ENCODE measurements at places on chromosomes 1 and 21.
A peak's percentile ranks its signal among the peaks of the same experiment; 100 is the strongest.

DNA sequence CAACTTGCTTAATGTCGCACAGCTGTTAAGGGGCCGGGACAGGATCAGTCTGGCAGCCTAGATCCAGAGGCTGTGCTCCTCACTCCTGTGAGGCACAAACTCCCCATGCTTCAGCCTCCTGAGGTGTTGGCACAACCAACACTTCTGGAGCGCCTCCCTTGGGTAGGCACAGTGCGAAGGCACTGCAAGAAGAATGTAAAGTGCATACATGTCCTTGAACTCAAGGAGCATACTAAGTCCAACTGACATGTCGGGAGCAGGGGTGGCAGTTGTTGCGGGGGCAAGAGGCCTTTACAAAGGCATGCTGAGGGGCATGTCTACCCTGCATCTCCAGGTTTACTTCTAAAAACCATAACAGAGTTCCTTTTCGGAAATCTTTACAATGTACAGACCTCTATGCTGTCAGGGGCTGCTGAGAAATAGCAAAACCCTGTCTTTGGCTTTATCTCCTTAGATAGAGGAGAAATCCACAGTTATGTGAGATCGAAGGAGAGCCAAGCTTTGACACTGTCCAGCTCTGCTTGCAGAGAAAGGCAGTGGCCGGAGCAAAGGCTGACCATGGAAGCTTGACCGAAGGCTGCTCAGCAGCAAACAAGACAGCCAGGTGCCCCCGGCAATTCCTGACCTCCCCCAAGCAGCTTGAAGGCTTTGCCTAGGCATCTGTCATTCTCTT lies 93.9 kb downstream of the CDC7 start:
- no peak for DNase-seq

DNA sequence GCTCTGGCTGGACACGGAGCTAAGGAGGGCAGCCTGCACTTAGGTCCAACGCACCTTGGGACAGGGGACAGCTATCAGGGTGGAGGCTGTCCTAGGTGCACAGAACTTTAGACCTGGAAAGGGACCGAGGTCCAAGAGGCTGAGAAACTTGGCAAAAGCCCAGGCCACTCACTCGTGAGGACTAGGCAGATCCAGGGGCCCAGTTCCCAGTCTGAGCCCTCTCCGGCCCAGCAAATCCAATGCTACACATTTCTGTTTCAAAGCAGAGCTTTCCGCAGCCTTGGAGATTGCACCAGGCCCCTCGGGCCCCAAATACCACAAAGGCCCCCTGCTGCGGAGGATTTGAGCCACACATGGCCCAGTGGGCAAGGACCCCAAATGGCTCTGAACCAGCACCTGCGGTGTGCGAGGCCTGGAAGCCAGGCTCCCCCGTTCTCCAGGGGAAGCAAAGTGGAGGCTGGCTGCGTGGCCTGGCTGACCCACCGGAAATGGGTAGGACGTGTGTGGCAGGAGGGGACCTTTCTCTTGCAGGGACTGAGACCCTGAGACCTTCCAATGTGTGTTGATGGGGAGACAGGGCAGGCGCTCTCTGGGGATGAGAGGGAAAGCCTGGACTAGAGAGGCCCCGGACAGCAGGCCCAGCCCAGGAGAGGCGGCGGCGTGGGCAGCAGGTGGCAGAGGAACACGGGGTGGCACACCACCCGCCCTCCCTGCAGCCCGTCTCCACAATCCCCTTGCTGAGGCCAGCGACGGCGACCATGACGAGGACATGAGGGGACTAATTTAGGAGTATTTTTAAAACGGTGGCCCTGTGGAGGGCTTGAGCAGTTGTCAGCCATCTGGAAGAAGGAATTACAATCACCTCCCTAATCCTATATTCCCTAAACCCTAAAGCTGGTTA lies 118.7 kb downstream of the CASZ1 start:
- no peak for DNase-seq

DNA sequence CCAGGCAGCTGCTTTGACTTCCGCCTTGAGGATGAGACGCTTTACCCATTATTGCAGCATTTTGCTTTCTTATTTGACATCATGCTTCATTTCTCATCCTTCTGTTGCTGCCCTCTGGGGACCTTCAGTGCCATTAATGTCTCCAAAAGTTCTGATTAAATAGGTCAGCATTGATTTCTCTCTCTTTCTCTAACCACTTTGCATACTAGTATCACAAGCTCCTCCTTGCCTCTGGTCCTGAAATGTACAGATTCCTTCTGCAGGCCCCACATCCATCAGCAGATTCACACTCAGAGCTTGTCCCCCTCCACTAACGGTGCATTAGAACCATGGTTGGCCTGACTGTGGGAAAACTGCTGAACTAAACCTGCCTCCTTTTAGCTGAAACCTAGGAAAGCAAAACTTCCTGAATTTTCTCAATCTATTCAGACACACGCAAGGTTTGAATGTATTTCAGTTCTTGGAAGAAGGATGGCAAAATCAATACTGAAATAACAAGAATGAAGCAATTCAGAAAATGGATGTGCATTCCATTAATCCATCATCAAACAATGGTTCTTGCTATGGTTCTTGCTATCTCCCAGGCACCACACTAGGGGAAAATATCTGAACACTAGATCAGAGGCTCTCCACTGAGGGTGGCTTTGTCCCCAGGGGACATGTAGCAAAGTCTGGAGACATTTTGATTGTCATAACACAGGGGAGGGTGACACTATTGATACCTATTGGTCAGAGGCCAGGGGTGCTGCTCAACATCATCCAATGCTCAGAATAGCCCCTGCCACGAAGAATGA lies 154.5 kb downstream of the PCP4 start:
- no peak for DNase-seq

DNA sequence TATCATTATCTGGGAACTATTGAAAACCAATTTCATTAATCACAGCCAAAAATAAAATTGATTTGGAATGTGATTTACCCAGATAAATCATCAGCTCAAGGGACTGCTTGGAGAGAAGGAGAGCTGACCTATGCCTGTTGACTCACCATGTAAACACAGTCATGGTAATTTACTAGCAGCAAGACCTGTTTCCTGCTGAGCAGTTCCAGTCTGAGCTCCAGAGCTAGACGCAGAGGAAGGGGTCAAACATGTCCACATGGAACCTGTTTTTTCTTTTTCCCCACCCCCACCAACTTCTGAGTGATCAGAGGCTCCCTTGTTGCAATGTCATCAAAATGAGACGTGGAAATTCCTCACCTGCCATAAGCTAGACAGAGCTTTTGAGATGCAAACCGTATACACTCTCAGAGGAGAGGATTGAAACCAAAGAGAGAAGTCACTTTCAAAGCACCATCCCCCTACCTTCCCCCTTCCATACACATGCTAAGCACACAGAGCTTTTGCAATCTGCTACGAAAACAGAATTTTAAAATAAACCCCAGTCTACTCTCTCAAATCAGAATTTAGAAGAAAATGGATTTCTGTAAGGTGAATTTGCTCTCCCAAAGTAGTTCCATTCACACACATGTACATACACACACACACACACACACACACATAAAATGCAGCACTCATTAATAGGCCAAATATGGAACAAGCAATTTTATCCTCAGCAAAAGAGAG lies 55.9 kb upstream of the PTGFRN start:
- no peak for DNase-seq

DNA sequence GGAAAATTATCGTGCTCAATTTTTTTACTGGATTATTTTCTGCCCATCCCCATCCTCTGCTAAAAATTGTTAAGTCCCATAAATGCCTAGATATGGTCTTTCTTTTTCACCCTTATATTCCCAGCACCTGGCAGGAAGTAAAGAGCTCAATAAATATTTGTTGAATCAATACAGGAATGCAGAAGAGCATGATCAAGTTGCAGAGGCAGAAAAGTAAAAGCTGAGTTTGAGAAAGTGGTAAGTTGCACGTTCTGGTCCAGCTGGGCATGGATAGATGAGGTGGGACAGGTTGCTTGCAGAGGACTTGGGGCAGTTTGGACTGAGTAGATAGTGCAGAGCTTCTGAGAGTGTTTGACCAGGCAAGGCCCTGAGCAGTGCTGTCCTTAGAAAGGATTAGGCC lies 40.1 kb downstream of the ZNF281 start:
- DNase-seq, result no peak

DNA sequence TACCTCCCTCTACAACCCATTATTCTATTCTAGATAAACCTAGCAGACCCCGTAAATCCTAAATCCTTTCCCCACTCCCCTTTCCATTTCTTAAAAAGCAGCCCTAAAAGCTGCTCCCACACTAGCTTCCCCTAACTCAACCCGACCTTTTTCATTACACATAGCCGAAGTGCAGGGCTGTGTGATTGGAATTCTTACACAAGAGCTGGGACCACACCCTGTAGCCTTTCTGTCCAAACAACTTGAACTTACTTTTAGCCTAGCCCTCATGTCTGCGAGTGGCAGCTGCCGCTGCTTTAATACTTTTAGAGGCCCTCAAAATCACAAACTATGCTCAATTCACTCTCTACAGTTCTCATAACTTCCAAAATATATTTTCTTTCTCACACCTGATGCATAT lies 19.6 kb upstream of the PDPN start:
- DNase-seq, result no peak

GRCh38 chr1:171884475-171884874 lies 43.2 kb downstream of the DNM3 start:
- DNase-seq, result no peak

DNA sequence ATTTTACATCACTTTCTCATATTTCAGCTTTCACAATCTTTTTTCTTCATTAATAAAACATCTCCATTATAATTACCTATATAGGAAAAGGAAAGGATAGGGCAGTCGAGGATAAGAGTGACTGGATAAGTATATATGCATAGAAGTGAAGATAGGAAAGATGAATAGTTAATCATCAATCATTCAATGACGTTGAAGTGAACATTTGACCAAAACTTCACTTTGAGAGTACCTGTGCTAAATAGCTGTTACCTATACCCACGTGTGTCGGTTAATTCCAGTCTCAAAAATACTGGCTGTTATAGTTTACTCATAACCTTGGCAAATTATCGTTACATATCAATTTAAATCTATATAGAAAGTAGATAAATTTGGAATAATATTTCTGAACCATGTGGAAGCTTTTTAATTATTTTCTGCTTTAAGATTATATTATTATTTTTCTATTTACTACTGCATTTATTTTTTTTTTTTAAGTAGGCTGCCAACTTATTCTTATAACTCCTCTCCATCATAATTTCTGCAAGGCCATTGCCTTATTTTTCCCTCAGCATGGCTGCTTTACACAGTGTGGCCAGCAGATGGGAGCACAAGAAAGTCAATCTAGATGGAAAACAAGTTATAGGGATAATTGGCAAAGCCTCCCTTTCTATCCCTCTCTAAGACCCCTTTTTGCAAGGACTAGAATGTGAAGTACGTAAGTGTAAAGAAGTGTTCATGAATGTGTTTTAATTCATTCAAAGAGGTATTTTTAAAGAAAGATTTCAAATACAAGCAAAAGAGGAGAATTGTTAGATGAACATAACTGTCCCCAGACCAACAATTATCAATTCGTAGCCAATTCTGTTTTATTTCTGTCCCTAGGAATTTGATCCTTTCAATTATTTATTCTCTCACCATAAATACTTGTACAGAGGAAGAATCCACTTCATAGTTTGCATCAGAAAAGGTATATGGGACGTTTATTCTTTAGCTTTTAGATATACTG lies 290.4 kb downstream of the KCNT2 start:
- DNase-seq, result peak; percentile 3
